ENCODE measurements at places on chromosomes 4 and X.

GRCh38 chrX:110181459-110182137 lies 136.3 kb downstream of the AMMECR1 start:
- no peak for DNase-seq

GRCh38 chr4:152536545-152537182 lies 772 bp upstream of the FBXW7 start:
- no peak for DNase-seq

- DNase-seq, result no peak
Observed at GRCh38 chr4:87038837-87039615, 104.2 kb downstream of the AFF1 start.

GRCh38 chr4:2366252-2367192 lies 51.9 kb downstream of the ZFYVE28 start:
- no peak for DNase-seq

- DNase-seq, result no peak
Observed at GRCh38 chr4:54844911-54845310, 187.2 kb downstream of the KIT start.

DNA sequence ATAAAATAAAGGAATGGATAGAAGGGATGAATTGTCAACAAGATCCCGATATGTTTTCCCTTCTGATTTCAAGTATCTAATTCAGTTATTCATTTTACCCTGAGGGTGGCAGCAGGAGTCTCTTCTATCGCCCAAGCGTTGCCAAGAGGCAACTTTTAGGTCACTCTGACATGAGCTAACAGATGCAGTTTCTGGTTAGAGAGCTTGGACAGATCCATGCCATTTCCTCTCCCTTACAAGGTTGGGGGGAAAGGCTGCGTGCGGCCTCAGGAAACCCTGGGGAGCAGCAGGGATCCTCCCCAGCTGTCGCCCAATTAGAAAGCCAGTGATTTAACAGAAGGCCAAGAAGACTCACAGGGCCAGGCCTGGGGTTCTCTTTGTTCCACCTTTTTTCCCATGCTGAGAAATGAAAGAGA lies 35.3 kb upstream of the WAS start:
- DNase-seq, result peak; percentile 8

- DNase-seq, result no peak
Observed at GRCh38 chrX:120727911-120728310, 98.1 kb upstream of the C1GALT1C1 start.

DNA sequence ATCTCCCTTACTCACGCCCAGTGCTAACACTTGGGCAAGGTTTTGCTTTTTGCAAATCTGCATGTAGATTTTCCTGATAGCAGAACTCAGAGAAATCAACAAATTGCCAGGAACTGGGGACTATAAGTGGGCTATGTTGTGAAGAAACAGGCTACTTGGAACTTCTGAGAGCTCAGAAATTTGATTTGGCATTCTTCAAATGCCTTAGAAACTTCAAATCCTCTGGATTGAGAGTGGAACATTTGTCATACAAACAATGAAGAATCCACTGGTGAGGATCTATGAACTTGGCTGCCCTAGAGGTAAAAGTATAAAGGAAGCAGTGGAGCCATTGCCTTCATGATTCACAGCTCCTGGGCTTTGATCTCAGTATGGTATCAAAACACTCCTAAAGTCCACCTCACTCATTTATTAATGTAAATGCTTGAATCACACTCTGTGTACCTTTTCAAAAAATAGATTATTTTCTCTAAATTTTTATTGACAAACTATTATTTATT lies 126.0 kb downstream of the GLRA3 start:
- DNase-seq, result no peak

- DNase-seq, result no peak
Observed at GRCh38 chr4:73867783-73868182, 1.4 kb upstream of the CXCL1 start.

- no peak for DNase-seq
Observed at GRCh38 chr4:4524364-4524763, 17.5 kb downstream of the STX18 start.

DNA sequence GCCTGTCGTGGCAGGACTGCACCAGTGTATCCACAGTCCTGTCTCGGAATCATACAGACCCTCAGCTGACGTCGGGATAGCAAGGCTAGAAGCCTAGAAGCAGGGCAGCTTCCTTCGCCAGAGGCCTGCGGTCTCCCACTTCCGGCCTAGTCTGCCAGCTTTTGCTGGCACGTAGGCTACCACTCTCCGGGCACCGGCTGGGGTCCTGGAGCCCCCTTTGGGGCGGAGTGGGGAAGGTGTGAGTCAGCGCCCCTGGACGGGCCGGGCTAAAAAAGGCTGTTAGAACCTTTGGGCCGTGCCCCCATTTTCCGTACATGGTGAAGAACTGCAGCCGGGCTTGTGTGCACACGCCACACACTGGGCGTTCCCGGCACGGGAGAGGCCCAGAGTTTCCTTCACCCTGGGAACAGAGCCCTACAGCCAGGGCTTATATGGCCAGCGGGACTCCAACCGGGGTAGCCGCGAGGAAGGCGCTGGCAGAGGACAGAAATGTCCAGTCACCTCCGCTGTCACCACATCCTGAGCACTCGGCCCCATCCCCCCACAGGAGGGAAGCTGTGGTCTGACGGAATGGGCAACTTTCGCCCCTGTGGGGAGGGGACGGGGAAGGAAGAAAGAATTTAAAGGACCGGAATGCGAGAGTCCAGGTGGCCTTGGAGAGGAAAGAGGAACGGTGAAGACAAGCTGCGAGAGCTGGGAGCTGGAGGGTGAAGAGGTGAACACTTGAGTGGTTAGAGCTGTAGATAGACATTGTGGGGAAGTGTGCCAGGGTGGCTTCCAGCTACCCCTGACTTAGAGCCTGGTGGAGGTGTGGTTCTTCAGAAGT lies 4.6 kb downstream of the MAGIX start:
- peak; percentile 28 for DNase-seq

Measured in stimulated activated CD4-positive, alpha-beta T cell treated with anti-CD3 and anti-CD28 coated beads, TNF-alpha, amount 100 ng/mL, for 24 hours (primary cell).